A549 treated with CORT108297 at 1 μM for 4 hours (cell line): ENCODE measurements at places on chromosomes 13 and 19. TPM values are rescaled to one million over a fixed set of nuclear protein-coding genes. Genes with fewer than 3 reads are reported as not detected.

Gene RFPL4A
- 0.31 to 0.54 TPM (median 0.45 TPM) in 5 replicates for total RNA-seq

Gene C19orf38
- 0.10 to 0.38 TPM in 2 of 5 replicates, not detected in the others for total RNA-seq

Gene NALCN
- total RNA-seq: 3.1 to 5.2 TPM (median 4.8 TPM) in 5 replicates

Gene SLC6A16
- total RNA-seq: 0.55 to 1.2 TPM (median 1.1 TPM) in 5 replicates

Gene KDELR1
- 385 to 442 TPM (median 423 TPM) in 5 replicates for total RNA-seq

Gene DPF1
- total RNA-seq: 3.6 to 4.8 TPM (median 4.3 TPM) in 5 replicates

Gene KIR3DL2
- not detected in 5 replicates for total RNA-seq

Gene EPSTI1
- 0.02 to 0.29 TPM (median 0.03 TPM) in 4 of 5 replicates, not detected in the other for total RNA-seq

Gene KRTDAP
- total RNA-seq: not detected in 5 replicates

Gene KLC3
- total RNA-seq: 0.62 to 1.1 TPM (median 0.85 TPM) in 5 replicates

Gene IGFL3
- total RNA-seq: 0.20 to 0.45 TPM (median 0.31 TPM) in 5 replicates

Gene ALG5
- 34.6 to 43.6 TPM (median 38.5 TPM) in 5 replicates for total RNA-seq

Gene AP1M1
- total RNA-seq: 61.7 to 71.0 TPM (median 68.2 TPM) in 5 replicates

Gene ZNF667
- not detected in 5 replicates for total RNA-seq

Gene CEACAM7
- 0.10 to 0.22 TPM (median 0.12 TPM) in 3 of 5 replicates, not detected in the others for total RNA-seq

Gene GDF15
- total RNA-seq: 26.2 to 63.2 TPM (median 48.3 TPM) in 5 replicates

Gene SGCG
- not detected in 5 replicates for total RNA-seq
